CD8-positive, alpha-beta T cell (primary cell): ENCODE measurements at places on chromosomes 16 and 17.
A peak's percentile ranks its signal among the peaks of the same experiment; 100 is the strongest.

DNA sequence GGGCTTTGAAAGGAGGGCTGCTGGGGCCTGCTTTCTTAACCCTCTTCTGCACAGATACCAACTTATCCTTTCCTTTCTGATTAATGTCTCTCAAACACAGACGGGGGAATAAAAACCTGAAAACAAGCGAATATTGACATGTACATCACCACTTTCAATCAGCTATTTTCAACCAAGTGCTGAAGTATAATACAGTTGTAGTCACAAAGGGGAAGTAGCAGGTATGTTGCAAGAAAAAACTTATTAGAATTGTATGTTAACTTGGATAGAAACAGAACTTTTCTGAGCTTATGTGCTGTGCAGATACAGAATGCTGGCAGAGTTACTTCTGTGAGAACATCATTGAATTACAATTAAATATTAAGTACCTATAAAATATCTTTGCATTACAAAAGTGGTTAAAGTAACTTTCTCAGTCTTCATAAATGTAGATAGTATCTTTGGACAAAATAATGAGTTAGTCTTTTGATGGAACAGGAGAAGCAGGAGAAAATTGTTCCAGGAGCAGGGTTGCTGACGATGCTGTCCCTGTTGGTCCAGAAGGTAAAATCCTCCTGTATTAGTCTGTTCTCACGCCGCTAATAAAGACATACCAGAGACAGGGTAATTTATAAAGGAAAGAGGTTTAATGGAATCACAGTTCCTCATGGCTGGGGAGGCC, 59.5 kb downstream of the RPTOR start:
- DNase-seq, result no peak

DNA sequence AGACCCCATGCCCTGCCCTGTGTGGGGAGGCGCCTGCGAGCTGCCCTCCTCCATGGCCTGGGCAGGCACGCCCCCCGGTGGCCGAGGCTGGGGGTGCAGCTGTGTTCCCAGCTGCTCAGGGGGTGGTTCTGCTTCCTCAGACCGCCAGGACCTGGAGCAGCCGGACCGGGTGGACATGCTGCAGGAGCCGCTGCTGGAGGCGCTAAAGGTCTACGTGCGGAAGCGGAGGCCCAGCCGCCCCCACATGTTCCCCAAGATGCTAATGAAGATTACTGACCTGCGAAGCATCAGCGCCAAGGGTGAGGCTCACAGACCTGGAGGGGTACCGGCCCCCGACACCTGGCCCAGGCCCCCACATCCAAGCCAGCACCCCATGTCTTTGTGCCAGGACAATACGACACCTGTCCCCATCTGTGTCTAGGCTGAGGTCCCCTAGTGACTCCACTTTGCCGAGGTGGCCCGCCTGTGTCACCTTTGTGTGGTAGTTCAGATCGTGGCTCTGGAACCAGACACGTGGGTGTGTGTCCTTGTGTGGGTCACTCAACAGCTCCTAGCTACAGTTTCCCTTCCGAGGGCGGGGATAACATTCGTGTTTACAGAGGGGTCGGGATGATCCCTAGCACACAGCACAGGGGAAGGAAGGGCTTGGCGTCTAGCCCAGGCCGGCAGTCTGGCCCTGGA, 9.3 kb downstream of the GJD3 start:
- peak; percentile 80 for DNase-seq

- DNase-seq, result no peak
These were observed 800 bp downstream of the FXR2 start for GRCh38 chr17:7613769-7614424.

DNA sequence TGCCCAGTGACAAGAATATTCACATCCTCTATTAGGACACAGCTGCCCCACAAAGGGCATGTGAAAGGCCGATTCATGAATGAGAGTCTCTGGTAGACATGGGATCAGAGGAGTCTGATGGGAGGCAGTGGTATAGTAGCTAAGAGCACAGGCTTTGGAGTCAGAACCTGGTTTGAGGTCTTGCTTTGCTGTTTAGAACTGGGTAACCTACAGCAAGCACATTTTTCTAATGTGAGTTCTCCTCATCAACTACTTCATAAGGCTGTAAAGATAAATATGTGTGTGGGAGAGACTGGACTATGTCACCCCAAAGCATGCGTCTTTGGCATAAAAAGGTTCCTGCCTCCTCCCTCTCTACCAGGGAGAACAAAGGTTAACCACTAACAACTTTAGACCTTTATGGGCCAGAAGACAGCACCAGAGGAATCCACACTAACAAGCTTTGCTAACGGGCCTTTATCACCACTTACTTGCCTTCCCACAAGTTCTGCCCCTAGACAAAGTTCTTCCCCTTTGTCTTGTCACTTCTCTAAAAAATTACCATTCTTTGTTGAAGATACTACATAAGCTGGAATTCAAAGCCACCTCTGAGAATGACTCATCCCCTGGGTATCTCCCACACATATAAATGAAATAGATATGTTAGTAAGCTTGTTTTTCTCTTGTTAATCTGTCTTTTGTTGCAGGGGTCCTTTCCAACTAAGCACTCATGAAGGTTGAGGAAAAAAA, 21.1 kb downstream of the CDR2 start:
- DNase-seq, result no peak

GRCh38 chr17:76416899-76417298, 32.5 kb downstream of the SPHK1 start:
- no peak for DNase-seq

DNA sequence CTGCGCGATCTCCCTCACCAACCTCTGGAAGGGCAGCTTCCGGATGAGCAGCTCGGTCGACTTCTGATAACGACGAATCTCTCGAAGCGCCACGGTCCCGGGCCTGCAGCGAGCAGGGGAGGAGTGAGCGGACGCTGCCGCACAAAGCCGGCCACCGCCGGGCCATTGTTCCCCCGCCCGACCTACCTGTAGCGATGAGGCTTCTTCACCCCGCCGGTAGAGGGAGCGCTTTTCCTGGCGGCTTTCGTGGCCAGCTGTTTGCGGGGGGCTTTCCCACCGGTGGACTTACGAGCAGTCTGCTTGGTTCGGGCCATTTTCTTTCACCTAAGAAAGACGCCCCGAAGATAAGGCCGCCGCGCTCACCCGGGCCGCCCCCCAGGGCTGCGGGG, 5.8 kb upstream of the UNK start:
- peak; percentile 70 for DNase-seq

DNA sequence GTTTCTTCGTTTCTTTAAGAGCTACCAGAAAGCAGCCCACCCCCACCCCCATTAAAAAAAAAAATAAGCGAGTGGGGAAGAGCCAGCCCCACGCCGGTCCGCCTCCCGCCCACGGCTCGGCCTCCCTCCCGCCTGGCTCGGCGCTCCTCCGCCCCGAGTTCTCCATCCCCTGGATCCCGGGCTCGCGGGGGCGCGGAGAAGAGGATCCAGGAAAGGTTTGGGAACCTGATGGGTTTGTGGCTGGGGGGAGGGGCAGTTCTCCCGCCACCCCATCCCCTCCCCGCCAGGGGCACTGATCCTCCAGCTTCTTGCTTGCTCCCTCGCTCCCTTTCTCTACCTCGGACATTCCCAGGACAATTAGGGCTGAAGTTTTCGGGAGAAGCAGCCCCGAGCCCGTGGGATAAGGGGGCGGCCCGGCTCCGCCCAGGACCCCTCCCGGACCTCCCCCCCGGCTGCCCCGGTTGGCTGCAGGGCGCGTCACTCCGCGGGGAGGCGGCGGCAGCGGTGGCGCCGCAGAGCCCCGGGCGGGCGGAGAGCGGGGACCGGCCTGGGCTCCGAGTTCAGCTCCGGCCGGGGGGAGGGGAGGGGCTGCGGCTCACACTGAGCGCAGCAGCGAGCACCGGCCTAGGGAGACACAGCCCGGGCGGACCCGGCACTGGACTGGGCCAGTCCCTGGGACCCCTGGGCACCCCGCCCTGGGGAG, 1.0 kb upstream of the SALL1 start:
- DNase-seq, result no peak

- DNase-seq, result no peak
These were observed at the start of gene DNAH9 for GRCh38 chr17:11598274-11599221. DNAH9 (plus strand) TSS chr17:11598470; CDS start chr17:11598499, 29 bp downstream.

GRCh38 chr16:22357635-22357971, 16.8 kb downstream of the CDR2 start:
- DNase-seq, result no peak

GRCh38 chr16:30557707-30557956, 542 bp downstream of the ZNF764 start:
- peak; percentile 53 for DNase-seq

- DNase-seq, result no peak
These were observed 273.0 kb downstream of the GRIN2A start for GRCh38 chr16:9909072-9909825.

DNA sequence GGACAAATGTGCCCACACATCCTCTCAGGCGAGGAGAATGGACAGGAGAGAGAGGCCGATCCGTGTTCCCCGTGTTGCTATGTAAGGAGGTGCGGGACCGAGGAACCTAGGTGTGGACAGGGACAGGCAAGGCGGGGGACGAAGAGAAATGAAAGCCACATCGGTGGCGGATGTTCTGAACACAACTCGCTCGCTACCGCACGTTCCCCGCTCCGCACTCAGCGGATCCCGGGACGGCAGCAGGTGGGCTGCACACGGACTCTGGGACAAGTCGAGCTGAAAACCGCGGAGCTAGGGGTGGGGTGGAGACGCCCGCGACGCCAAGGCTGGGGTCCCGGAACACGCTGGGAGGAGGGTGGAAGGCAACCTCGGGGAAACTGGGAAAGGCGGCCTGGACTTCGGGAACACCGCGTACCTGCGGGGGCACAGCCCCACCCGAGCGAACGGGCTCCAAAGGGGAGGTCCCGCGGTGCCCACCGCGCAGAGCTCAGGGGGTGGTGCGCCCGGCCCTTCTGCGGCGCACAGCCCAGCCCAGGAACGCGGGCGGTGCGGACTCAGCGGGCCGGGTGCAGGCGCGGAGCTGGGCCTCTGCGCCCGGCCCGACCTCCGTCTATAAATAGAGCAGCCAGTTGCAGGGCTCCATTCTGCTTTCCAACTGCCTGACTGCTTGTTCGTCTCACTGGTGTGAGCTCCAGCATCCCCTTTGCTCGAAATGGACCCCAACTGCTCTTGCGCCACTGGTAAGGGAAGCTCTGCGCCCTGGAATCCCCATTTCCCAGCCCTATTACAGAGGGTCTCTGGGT, at the start of gene MT1E:
MT1E (plus strand) TSS at position 642 of the 803 bp plus-strand sequence; CDS start at position 713, 71 bp downstream.
- peak; percentile 75 for DNase-seq

GRCh38 chr16:72836181-72836580, 211.7 kb downstream of the ZFHX3 start:
- DNase-seq, result no peak

DNA sequence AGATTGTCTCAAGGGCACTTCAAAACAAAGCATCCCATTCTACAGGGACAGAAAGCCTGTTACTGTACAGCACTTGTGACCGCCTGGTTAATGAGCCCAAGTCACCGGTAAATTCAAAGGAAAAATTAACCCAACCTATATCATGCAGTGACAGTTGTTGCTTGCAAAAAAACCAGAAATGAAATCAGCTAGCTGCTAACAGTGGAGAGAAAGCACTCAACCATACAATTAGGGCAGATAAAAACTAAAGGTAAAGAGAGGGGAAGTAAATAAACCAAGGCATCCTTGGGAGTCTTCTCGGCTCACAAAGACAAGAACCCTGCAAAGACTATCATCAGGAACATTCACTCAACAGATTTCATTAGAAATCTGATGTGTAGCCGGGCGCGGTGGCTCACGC, 5.9 kb downstream of the RETREG3 start:
- DNase-seq, result no peak

DNA sequence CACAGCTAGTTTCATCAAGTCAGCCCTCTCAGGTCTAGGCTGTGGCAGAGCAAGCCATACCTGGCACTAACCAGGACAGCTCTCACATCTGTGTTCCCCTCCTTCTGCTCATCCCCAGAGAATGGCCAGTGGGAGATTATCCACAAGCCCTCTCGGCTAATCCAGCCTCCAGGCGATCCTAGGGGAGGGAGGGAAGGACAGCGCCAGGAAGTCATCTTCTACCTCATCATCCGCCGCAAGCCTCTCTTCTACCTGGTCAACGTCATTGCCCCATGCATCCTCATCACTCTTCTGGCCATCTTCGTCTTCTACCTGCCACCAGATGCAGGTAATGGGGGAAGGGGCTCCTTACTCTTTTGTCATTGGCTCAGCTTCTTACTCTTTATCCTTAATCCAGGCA, 3.6 kb downstream of the CHRNB1 start:
- no peak for DNase-seq

GRCh38 chr17:80026359-80027042, 9.2 kb downstream of the TBC1D16 start:
- DNase-seq, result no peak

DNA sequence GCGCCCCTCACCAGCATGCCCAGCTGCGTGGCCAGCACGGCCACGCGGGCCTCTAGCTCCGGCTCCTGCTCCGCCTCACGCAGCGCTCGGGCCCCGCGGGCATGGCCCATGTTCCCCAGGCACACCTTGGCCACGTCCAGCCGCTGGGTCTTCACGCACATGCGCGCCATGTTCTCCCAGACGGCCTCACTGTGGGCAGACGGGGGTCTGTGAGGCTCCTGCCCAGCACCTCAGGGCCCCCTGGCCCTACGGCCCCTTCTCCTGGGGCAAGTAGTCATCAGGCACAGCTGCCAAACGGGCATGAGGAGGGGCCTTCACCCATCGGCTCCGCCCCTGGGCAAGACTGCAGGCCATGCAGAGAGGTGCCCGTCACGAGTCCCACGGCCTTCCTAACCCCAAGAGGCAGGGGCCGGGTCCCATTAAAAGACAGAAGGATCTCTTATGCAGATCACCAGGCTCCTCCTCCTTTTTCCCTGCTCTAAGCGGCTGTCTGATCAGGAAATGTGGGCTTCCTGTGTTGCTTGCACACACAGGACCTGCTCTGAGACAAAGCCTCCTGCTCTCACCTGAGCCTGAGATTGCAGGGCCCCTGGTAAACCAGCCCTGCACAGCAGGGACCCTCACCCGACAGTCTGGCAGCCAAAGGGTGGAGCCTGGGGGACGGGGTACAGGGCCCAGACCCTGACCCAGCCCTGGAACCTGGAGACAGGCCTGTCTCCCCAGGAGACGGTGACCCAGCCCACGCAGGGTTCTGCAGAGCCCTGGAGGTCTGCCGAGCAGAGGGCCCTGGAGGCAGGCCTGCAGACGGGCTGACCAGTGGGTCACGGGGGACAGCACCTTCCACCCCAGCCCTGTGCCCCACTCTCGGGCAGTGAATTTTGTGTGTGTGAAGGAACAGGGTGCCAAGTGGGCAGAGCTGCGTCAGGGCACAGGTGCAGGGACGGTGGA, 6.6 kb upstream of the TMEM204 start:
- no peak for DNase-seq

DNA sequence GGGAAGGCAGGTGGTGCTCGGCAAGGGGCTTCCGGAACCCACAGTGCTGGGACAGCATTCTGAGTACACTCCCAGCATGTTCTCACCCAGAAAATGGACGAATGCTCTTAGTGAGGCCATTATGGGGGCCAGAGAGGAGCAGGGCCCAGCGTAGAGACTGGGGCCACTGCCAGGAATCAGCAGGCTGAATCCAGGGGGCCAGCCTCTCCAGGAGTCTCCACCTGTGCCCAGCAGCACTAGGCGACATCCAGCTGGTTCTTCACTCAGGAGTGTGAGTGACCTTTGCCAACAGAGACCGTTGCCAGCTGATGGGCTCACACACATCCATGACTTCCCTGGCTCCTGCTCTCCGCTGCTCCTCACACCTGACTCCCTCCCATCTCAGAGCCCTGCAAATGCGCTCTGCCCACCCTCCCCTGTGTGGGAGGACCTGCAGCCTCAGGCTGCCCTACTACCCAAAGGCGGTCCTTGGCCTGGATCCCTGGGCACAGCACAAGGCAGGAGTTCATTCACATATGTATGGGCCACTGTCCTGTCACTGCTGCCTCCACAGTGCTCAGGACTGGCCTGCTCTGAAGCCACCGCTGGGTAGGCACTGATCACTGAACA, 5.1 kb downstream of the RHBDF1 start:
- no peak for DNase-seq
